ENCODE measurements at places on chromosomes 6 and 20. TPM values are rescaled to one million over a fixed set of nuclear protein-coding genes. Genes with fewer than 3 reads are reported as not detected.

The TFAP2B gene
- not detected for polyA plus RNA-seq

The DEFB127 gene
- not detected for polyA plus RNA-seq

The MPIG6B gene
- 0.10 TPM for polyA plus RNA-seq

DNA sequence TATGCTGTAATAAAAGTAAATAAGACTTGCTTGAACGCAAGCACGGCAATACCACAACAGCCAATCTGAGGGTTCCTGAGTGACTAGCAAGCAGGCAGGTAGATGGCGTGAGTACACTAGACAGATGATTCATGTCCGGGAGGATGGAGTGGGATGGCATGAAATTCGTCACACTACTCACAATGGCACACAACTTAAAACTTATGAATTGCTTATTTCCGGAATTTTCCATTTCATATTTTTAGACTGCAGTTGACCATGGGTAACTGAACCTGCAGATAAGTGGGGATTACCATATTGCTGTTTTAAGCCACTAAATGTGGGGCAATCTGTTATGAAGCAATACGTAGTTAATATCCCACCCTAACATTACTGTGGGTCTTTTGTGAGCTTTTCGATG, 93.6 kb upstream of the NFATC2 start:
- no peaks in the 10 kb centered on the region for H3K27me3 ChIP-seq
- H3K36me3 ChIP-seq = peaks cover 37% of the 10 kb centered on the region
- H3K4me1 ChIP-seq = no peaks in the 10 kb centered on the region
- no peak for DNase-seq
- no peak overlapping the region for H3K4me3 ChIP-seq
- no peak overlapping the region for H3K27ac ChIP-seq

- no peaks in the 10 kb centered on the region for H3K4me1 ChIP-seq
- no peaks in the 10 kb centered on the region for H3K27me3 ChIP-seq
- DNase-seq = no peak
- no peaks in the 10 kb centered on the region for H3K36me3 ChIP-seq
- no peak overlapping the region for H3K27ac ChIP-seq
Observed at GRCh38 chr6:89067796-89068195, 12.8 kb upstream of the PNRC1 start.

DNA sequence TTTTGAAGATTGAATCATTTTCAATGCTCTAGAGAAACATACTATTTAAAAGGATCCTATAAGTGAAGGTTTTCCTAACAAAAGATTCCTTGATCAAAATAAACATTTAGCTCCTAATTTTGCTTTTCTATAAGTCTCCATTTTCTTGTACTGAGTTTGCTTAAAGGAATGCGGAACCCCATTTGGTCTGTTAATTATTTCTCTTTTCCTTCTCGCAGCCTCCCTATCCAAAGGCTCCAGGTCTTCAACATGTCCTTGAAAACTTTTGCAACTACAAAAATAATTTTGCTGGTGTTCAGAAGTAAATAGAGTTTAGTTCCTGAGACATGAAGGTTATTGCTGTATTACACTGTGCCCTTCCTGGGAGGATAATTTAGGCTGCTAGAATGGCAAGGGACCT, 8.3 kb upstream of the NPEPL1 start:
- no peaks in the 10 kb centered on the region for H3K4me1 ChIP-seq
- DNase-seq = no peak
- H3K27ac ChIP-seq = no peak overlapping the region

The GPX5 gene
- not detected for polyA plus RNA-seq

- no peak overlapping the region for H3K4me3 ChIP-seq
- H3K36me3 ChIP-seq = no peaks in the 10 kb centered on the region
- no peak overlapping the region for H3K27ac ChIP-seq
- no peak for DNase-seq
- no peaks in the 10 kb centered on the region for H3K4me1 ChIP-seq
Observed at GRCh38 chr6:25232479-25232878, 46.7 kb upstream of the CARMIL1 start.

- H3K4me3 ChIP-seq = no peak overlapping the region
- DNase-seq = no peak
- H3K4me1 ChIP-seq = peaks cover 7% of the 10 kb centered on the region
- H3K27ac ChIP-seq = no peak overlapping the region
- no peaks in the 10 kb centered on the region for H3K27me3 ChIP-seq
Observed at GRCh38 chr6:83273596-83273995, 80.4 kb downstream of the RWDD2A start.

DNA sequence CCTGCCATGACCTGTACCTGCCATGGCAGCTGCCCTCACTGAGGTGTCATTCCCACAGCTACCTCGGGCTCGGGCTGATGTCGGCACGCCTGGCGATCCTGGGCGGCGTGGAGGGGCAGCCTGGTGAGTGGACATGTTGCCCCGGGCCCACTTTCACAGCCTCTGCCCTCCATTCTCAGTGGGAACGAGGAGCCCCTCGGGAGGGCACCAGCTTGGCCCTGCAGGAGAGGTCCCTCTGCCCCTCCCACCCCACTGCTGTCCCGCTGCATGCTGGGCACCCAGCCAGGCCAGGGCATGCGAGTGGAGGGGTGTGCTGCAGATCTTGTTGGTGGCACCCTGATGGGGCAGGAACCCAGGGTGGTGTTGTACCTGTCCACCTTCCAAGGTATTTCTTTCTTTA, 23.0 kb downstream of the ENTPD6 start:
- DNase-seq = peak; percentile 17
- H3K4me1 ChIP-seq = peaks cover 13% of the 10 kb centered on the region
- no peak overlapping the region for H3K4me3 ChIP-seq
- H3K27ac ChIP-seq = no peak overlapping the region
- H3K27me3 ChIP-seq = no peaks in the 10 kb centered on the region
- peaks cover 77% of the 10 kb centered on the region for H3K36me3 ChIP-seq

The CTCFL gene
- polyA plus RNA-seq = not detected

DNA sequence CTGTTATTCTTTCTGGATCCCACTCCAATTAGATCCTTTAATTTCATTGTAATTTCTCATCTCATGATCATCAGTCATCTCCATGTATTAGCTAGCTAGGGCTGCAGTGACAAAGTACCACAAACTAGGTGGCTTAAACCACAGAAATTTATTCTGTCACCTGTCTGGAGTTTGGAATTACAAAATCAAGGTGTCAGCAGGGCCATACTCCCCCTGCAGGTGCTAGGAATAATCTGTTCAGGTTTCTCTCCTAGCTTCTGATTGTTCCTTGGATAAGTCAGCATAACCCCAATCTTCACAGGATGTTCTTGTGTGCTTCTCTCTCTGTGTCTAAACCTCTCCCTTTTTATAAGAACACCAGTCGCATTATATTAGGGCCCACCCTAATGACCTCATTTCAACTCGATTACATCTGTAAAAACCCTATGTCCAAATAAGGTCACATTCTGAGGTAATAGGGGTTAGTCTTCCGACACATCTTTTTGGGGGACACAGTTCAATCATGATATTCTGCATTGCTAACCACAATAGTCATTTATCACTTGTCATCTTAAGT, 40.5 kb downstream of the BEND6 start:
- no peaks in the 10 kb centered on the region for H3K27me3 ChIP-seq
- no peak for DNase-seq
- no peaks in the 10 kb centered on the region for H3K4me1 ChIP-seq

- H3K27ac ChIP-seq = no peak overlapping the region
- DNase-seq = no peak
- no peaks in the 10 kb centered on the region for H3K36me3 ChIP-seq
- H3K27me3 ChIP-seq = no peaks in the 10 kb centered on the region
- no peak overlapping the region for H3K4me3 ChIP-seq
Observed at GRCh38 chr20:57884956-57885355, 175.1 kb upstream of the PMEPA1 start.

DNA sequence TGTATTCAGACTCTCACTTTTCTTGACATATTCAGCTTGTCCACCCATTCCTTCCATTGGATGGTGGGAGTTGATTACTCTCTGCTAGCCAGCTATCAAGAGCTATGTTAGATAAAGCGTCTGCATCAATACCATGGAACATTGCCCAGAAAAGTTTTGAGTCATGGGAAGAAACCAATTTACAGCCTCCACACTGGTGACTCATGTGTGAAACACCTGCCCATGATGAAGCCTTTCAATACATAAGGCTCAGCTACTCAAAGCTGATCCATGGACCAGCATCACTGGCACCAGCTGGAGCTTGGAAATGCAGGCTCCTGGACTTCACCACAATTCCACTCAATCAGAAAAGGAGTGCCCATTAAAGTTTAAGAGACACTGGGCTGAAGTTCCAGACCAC, 16.1 kb downstream of the PLA2G7 start:
- no peak overlapping the region for H3K27ac ChIP-seq
- H3K4me1 ChIP-seq = no peaks in the 10 kb centered on the region
- peaks cover 8% of the 10 kb centered on the region for H3K27me3 ChIP-seq
- peak; percentile 10 for DNase-seq
- no peak overlapping the region for H3K4me3 ChIP-seq
- no peaks in the 10 kb centered on the region for H3K36me3 ChIP-seq

The DYNLT1 gene
- 183 TPM for polyA plus RNA-seq

The LMBRD1 gene
- 26.4 TPM for polyA plus RNA-seq

GRCh38 chr6:26300828-26301227, 64.2 kb upstream of the BTN3A2 start:
- H3K36me3 ChIP-seq = no peaks in the 10 kb centered on the region
- H3K27ac ChIP-seq = no peak overlapping the region

The LY6G6D gene
- not detected for polyA plus RNA-seq

The SCGN gene
- polyA plus RNA-seq = 7.5 TPM

- no peak overlapping the region for H3K4me3 ChIP-seq
- no peaks in the 10 kb centered on the region for H3K4me1 ChIP-seq
- H3K27me3 ChIP-seq = no peaks in the 10 kb centered on the region
- no peaks in the 10 kb centered on the region for H3K36me3 ChIP-seq
Observed at GRCh38 chr6:49988900-49989299, 19.5 kb upstream of the DEFB113 start.

DNA sequence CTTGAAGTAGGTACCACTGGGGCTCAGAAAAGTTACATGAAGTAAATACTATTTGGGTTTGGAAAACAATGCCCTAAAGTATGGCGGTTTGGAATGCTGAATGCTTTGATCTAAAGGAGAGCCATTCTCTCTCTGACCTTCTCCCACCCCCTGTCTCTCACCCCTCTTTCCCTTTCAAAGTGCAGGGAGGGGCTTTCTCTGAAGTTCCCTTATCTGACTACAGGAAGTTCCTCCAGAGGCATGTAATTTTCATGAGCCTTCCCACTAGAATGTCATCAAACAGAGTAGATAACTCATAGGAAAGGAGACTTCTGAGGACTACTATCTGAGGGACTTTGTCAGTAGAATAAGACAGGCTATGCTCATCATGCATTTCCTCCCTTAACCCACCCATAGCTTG, 216.7 kb upstream of the PCSK2 start:
- no peaks in the 10 kb centered on the region for H3K27me3 ChIP-seq
- no peaks in the 10 kb centered on the region for H3K36me3 ChIP-seq
- no peak for DNase-seq
- no peaks in the 10 kb centered on the region for H3K4me1 ChIP-seq
- H3K27ac ChIP-seq = no peak overlapping the region

DNA sequence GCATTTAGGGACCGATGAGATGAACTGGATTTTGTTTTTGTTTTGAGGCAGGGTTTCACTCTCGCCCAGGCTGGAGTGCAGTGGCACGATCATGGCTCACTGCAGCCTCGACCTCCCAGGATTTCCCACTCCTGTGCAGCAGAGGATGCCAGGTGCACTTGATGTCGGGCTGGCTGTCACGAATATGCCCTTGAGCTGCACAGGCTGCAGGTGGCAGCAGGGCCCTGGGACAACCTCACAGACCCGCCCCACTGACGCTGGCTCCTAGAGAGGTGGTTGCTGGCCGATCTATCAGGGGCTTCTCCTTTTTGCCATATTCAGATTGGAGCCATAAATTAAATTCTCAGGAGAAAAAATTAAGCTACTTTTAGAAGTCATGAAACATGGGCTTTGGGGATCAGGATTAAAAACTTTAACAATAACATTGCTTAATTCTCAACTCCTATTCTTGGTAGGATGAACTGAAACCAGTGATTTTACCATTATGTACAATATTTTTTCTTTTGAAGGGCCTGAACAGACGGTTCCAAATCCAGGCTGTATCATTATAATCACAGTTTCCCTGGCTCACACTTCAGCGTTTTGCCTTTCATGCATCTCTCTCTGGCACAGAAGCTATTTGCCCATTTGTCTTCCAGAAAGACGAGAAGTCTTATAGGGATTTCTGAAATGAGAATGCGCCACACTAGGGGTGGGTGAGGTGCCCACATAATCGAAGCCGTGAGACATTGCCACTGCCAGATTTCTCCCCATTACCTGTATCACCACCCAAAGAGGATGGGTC, 32.4 kb downstream of the NQO2 start:
- no peaks in the 10 kb centered on the region for H3K27me3 ChIP-seq
- no peak overlapping the region for H3K4me3 ChIP-seq
- H3K4me1 ChIP-seq = no peaks in the 10 kb centered on the region
- DNase-seq = no peak

The SYNGAP1 gene
- polyA plus RNA-seq = 4.0 TPM

DNA sequence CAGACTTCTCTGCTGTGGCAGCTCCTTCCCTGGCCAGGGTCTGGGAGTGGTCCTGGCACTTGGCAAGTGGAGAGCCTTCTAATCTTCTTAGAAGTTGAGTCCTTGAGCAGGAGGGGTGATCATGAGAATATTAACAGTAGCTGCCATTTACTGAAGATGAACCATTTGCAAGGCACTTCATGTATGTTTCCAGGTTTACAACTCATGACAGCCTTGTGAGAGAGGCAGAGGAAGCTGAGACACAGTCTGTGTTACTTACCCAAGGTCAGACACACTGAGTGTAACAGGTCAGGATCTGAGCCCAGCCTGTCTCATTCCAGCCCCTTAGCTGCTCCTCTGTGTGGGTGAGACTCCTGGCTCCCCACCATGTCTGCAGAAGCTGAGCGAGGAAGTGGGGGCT, 45.5 kb upstream of the SRF start:
- no peak overlapping the region for H3K4me3 ChIP-seq
- no peaks in the 10 kb centered on the region for H3K27me3 ChIP-seq
- H3K27ac ChIP-seq = no peak overlapping the region
- no peaks in the 10 kb centered on the region for H3K36me3 ChIP-seq
- H3K4me1 ChIP-seq = peaks cover 41% of the 10 kb centered on the region

GRCh38 chr6:80105972-80106417, 476 bp upstream of the BCKDHB start:
- H3K27me3 ChIP-seq = no peaks in the 10 kb centered on the region

DNA sequence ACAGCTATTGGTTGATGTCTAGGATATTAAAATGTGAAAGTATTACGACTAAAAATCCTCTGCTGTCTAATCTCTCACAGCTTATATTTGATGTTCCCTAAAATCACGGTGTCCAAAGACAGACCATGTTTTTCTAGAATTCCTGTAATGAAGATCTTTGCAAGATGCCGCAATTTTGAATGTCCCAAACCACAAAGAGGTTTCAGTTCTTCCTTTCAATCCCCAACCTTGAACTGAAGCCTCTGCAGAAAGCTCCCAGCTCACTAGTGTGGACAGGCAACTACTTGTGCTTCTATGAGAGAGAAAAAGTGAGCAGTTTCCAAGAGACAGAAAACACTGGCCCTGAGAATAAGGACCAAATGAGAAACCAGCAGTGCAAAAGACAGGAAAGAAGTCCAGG, 370.1 kb downstream of the FOXA2 start:
- H3K4me1 ChIP-seq = no peaks in the 10 kb centered on the region
- H3K4me3 ChIP-seq = no peak overlapping the region
- DNase-seq = no peak
- H3K27ac ChIP-seq = no peak overlapping the region
- no peaks in the 10 kb centered on the region for H3K36me3 ChIP-seq
- no peaks in the 10 kb centered on the region for H3K27me3 ChIP-seq

GRCh38 chr20:52577696-52578095, 386.1 kb upstream of the ZFP64 start:
- no peak overlapping the region for H3K4me3 ChIP-seq
- H3K4me1 ChIP-seq = no peaks in the 10 kb centered on the region
- DNase-seq = no peak
- H3K27me3 ChIP-seq = no peaks in the 10 kb centered on the region
- H3K36me3 ChIP-seq = no peaks in the 10 kb centered on the region

GRCh38 chr6:75103431-75103830, 102.4 kb downstream of the COL12A1 start:
- H3K36me3 ChIP-seq = no peaks in the 10 kb centered on the region
- no peak overlapping the region for H3K4me3 ChIP-seq
- no peak for DNase-seq

The SAMD5 gene
- 3.9 TPM for polyA plus RNA-seq

All from stomach (tissue), 19 donors.